ENCODE measurements at places on chromosomes 5 and 9.

- H3K4me3 ChIP-seq, result no peak overlapping the region
- H3K27ac ChIP-seq, result no peak overlapping the region
- DNase-seq, result no peak
- H3K36me3 ChIP-seq, result no peaks in the 10 kb centered on the region
- no peaks in the 10 kb centered on the region for H3K27me3 ChIP-seq
- H3K4me1 ChIP-seq, result no peaks in the 10 kb centered on the region
Observed at GRCh38 chr5:61328791-61329549, 3.1 kb upstream of the ZSWIM6 start.

DNA sequence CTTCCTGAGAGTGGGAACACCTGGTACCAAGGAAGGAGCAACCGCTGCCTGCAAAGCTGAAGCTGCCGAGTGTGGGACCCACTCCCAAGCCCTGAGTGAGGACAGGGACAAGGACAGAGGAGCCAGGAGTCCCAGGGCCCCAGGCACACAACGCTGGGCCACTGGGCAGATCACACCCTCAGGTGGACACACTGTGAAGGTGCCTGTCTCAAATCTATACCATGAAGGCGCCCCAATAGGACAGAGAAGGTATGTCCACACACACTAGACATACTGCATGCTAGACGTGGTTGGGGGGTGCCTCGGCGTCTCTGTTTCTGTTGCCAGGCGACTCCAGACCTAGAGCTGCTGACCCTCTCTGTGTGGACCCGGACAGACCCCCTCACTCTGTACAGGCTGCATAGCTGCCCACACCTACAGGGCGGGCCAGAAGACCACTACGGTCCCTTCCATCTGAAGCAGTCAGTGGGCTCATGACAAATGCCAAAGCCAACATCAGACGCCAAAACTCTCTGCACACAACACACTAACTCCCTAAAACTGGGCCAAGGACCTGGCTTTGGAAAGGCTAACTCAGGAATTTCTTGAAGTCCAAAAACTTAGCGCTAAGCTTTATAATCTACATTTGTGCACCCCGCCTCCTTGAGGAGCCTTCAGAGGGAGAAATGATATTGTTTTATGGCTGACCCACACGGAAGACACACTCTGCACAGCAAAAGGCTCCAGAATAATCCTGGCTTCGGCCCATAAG is 60.7 kb downstream of the ROR2 start:
- H3K4me1 ChIP-seq, result no peaks in the 10 kb centered on the region
- H3K36me3 ChIP-seq, result no peaks in the 10 kb centered on the region
- no peak overlapping the region for H3K4me3 ChIP-seq

DNA sequence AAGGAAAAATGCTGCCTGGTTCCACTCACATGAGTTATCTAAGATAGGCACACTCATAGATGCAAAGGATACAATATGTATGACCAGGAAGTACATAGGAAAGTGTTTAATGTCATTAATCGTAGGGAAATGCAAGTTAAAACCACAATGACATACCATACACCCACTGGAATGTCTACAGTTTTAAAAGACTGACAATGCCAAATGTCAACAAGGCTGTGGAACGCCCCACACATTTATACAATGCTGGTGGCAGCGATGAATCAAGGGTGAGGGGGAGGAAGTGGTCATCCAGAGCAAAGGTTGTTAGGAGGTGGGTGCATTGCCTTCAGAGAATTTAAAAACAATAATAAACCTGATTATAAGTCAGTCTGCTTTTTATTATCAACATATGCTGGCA is 437.8 kb downstream of the ARHGEF28 start:
- no peaks in the 10 kb centered on the region for H3K4me1 ChIP-seq
- DNase-seq, result no peak
- no peak overlapping the region for H3K27ac ChIP-seq
- H3K4me3 ChIP-seq, result no peak overlapping the region

DNA sequence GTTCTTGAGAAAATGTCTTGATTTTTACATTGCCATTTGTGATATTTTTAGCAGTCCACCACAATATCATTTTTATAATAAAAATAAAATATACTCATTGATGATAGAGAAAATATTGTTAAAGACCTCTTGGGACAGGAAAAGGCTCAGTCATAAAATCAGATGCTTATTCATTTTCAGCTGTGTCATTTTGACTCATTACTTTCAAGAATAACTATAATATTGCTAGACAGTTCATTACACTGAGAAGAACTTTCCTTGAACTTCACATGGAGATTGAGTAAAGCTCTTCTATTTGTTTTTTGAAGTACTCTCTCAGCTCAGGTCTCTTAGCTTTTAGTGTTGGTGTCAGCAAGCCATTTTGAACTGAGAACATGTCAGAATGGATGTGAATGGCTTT is 8.5 kb upstream of the MEIKIN start:
- no peaks in the 10 kb centered on the region for H3K4me1 ChIP-seq
- no peaks in the 10 kb centered on the region for H3K27me3 ChIP-seq
- DNase-seq, result no peak
- H3K27ac ChIP-seq, result no peak overlapping the region

- H3K4me1 ChIP-seq, result no peaks in the 10 kb centered on the region
- H3K27ac ChIP-seq, result no peak overlapping the region
- H3K36me3 ChIP-seq, result no peaks in the 10 kb centered on the region
- no peak overlapping the region for H3K4me3 ChIP-seq
- DNase-seq, result no peak
Observed at GRCh38 chr5:33317271-33317670, 123.5 kb upstream of the TARS1 start.
